ENCODE measurements at places on chromosomes 3 and 15. TPM values are rescaled to one million over a fixed set of nuclear protein-coding genes. Genes with fewer than 3 reads are reported as not detected.

Gene MCTP2
- total RNA-seq, result not detected

Gene RNF13
- total RNA-seq, result 49.6 TPM

Gene ANKRD63
- total RNA-seq, result 0.20 TPM

Gene SERINC4
- total RNA-seq, result 0.12 TPM

Gene BFSP2
- total RNA-seq, result not detected

Gene ECE2
- total RNA-seq, result not detected

Gene MOBP
- 0.02 TPM for total RNA-seq

Gene ZNF80
- not detected for total RNA-seq

Gene WDR49
- total RNA-seq, result not detected

Gene CSK
- total RNA-seq, result 68.6 TPM

Gene GOLGA6L9
- 3.5 TPM for total RNA-seq

Gene ANKUB1
- not detected for total RNA-seq

Gene CHRNB4
- 0.95 TPM for total RNA-seq

Gene WDR72
- total RNA-seq, result 7.6 TPM

Gene THSD4
- total RNA-seq, result 23.4 TPM

Gene GOLGA8T
- 0.66 TPM for total RNA-seq

Gene ZBBX
- total RNA-seq, result not detected

Gene PTPRG
- 3.2 TPM for total RNA-seq

Gene HYAL1
- 0.31 TPM for total RNA-seq

Gene POU1F1
- not detected for total RNA-seq

Gene ZNF662
- not detected for total RNA-seq

Gene UPK1B
- 12.8 TPM for total RNA-seq

Gene LRTM1
- total RNA-seq, result not detected

Gene LRRN1
- total RNA-seq, result not detected

Gene NLGN1
- not detected for total RNA-seq

Data from A549 treated with DMSO at 1 μM for 4 hours (cell line).